Sigmoid colon (tissue), 7 donors: ENCODE measurements at places on chromosomes 6 and 20.
A peak's percentile ranks its signal among the peaks of the same experiment; 100 is the strongest.

DNA sequence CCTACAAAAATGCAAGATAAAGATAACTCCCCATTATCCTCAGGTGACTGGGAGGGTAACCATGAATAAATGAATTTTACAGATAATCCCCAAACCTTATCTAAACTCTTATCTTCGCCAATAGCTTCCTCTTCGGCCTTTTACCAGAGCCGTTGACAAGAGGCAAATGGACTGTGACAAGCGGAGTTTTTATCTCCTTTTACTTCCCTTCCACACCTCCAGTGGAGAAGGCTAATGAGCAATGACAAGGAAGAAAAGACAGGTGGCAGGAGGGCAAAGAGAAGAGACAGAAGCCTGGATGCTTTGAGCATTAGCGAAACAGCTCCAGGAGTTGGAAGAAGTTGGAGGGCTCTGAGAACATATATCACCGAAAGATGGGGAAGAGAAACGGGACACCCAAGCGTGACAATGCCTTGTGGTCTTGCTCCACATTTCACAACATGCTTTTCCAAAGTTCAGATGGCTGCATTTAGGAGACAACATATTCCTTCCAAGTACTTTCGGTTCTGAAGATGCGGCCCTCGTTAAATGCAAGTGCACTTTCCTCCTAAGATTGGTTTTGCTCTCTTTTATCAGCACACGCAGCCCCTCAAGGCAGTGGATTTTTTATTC lies 69.2 kb downstream of the PRDM1 start:
- DNase-seq, result no peak

DNA sequence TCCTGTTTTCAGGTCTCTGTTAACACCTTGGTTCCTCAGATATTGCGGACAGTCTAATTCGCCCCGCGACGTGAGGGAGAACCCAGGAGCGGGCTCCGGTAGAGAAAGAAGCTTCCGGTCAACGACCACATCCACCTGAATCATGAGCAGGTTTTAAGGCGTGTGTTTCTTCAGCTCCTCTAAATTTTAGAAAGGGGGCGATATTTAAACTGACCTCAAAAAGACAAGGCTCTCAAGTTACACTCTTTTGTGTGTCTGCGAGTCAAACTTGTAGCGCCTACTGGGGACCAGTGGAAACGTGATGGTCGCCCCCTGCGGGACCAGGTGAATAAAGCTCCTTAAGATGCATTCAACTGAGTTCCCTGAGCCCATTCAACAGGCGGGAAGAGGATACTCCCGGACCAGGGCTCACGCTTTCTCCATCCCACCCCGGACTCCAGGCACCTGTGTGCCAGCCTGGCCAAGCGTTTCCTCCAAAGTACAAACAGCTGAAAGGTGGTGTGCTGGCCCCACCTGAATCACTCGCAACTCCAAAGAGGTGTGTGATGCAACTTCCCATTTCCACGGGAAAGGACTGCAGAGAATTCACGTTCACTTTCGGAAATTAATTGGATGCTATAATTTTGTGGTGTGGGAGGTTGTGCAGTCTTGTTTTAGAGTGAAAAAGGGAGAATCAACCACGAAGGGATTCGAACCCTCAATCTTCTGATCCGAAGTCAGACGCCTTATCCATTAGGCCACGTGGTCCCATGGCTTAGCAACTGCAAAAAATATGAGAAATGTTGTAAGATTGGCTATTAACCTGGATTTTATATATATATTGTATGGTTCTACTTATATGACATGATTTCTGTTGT lies 17.0 kb downstream of the GPX5 start:
- DNase-seq, result no peak

GRCh38 chr20:60238992-60239660 lies 280.9 kb downstream of the CDH26 start:
- no peak for DNase-seq

DNA sequence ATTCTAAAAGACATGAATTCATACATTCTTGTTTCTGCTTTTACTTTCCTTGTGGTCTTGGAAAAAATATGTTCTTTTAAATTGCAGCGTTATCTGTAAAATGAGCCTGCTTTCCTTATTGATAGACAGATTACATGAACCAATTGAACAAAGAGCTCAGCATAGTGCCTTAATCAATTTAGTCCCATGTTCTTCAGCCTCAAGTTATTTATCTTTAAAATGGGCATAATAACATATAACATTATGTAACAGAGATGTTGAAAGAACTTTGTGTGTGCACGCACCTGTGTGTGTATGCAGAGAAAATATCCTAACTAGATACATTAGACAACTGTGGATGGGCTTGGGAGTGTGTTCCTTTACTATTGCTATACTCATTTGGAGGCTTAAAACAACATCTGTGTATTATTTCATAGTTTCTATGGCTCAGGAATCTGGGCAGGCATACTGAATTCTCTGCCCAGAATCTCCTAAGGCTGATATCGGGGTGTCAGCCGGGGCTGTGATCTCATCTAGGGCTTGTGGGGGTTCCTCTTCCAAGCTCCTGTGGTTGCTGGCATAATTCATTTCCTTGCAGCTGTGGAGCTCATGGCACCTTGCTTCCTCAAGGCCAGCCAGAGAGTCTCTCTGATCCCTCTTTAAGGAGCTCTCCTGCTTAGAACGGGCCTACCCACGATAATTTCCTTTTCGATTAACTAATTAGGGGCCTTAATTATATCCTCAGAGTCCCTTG lies 194.1 kb downstream of the ARID1B start:
- DNase-seq, result no peak

GRCh38 chr20:20412750-20413149 lies 44.8 kb downstream of the INSM1 start:
- DNase-seq, result no peak

DNA sequence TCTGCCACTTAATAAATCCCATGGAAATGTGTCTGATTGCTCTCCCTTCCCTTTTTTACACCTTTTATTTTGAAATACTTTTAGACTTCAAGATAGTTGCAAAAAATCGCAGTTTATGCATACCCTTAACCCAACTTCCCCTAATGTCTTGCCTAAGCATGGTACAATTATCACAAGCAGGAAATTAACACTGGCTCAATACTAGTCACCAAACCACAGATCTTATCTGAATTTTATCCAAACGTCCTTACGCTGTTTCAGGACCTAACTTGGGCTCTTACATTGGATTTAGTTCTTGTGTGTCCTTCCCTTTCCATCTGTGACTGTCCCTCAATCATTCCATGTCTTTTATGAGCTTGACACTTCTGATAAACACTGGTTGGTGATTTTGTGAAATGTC lies 146.3 kb downstream of the ZNF217 start:
- DNase-seq, result no peak

DNA sequence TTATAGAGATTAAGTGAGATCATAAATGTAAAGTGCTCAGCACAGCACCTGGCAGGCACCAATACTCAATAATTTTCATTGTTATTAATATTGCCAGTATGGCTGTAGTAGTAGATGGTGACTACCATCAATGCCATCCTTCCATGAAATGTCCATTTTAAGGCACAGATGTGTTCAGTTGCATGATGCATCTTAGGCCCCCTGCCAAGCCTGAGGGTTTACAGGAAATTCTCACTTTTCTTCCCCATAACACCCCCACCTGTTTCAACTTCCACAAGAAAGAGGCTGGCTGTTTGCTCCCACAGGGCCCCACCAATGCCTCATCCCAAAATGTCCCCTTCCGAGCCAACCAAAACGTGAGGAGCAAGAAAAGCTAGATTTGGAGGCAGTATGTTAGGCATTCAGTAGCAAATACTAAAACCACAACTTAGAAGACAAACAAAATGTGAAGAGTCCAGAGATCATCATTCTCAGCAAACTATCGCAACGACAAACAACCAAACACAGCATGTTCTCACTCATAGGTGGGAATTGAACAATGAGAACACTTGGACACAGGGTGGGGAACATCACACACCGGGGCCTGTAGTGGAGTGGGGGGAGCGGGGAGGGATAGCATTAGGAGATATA lies 110.6 kb upstream of the NHSL1 start:
- DNase-seq, result no peak

GRCh38 chr20:821046-821730 lies 12.3 kb upstream of the FAM110A start:
- DNase-seq, result no peak

- no peak for DNase-seq
Observed at GRCh38 chr6:16670617-16671051, 90.6 kb downstream of the ATXN1 start.

GRCh38 chr6:16511040-16511660 lies 250.1 kb downstream of the ATXN1 start:
- no peak for DNase-seq

DNA sequence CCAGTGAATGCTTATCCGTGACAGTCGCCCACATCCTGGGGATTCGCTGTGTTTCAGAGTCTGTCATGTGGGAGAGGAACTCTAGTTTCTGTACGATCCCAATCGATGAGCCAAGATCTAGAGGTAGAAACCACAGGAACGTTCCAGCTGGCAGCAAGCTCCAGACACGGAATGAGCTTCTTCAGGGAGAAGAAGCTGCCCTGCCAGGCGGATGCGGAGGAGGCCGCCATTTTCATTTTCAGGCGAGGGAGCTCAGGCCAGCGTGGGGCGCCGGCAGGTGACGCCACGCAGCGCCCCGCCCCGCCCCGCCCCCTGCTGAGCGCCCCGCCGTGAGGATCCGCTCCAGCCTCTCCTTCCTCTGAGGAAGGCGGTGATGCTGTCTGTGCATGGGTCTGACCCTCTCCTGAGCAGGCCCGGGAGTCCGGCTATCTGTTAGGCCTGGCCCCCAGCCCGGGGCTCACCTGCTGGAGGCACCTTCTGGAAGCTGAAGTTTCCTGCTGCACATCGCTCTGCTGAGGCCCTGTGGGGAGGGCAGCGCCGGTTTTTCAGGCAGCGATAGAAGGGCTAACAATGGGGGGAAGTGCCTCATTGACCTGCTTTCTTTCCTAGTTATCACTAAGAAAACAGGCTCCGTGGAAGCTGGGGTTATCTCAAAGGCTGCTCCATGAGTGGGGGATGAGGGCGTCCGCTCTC lies 147.5 kb downstream of the ERMARD start:
- DNase-seq, result peak; percentile 61

DNA sequence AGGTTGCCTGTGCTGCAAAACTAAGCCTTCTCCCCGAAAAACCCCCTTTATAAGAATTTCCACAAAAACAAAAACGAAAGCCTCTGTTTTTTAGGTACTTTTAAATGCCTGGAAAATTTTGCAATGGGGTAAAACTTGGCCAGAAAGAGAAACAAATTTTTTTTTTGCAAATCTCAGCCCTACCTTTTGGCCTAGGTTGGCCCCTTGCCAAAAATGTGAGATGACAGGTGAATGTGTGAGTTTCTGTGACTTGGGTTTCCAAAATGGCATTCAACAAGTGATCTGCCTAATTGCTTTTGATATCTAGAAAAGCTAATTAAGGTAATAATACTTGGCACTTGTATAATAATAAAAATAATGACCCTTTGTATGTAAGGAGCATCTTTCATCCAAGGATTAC lies 48.4 kb downstream of the MAFB start:
- DNase-seq, result no peak

GRCh38 chr6:154230910-154231595 lies 125.5 kb downstream of the IPCEF1 start:
- DNase-seq, result no peak

- DNase-seq, result no peak
Observed at GRCh38 chr6:3594201-3594600, 137.4 kb upstream of the SLC22A23 start.

DNA sequence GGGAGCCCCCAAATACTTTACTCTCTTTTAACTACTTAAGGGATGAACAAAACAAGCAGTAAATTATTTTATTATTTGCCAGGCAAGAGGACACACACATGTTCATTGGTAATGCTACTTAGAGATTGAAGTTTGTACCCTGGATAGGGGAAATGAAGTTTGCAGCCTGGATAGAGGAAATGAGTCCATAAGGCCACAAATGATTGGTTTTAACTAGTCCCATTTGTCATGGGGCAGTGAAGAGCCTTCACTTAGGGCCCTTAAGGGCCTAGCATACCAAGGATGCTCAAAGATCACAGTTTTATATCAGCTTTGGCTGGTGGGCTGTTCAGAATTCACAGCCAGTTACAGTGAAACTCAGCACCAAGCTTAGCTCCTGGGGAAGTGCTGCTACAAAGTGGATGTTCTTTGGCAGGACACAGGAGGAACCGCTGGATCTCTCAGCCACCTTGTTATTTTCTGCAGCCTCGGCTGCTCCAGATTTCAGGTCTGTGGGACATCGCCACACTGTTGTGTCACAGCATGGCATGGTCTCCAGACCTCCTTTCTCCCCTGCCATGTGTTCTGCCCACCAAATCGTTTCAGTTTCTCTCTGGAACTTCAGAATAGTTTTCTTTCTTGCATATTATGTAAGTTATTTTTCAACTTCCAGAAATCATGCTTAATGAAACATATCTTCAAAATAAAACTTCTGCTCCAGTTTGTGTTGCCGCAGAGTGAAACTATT lies 41.8 kb downstream of the NCOA7 start:
- no peak for DNase-seq

GRCh38 chr6:118869350-118869749 lies 24.6 kb upstream of the ASF1A start:
- no peak for DNase-seq

DNA sequence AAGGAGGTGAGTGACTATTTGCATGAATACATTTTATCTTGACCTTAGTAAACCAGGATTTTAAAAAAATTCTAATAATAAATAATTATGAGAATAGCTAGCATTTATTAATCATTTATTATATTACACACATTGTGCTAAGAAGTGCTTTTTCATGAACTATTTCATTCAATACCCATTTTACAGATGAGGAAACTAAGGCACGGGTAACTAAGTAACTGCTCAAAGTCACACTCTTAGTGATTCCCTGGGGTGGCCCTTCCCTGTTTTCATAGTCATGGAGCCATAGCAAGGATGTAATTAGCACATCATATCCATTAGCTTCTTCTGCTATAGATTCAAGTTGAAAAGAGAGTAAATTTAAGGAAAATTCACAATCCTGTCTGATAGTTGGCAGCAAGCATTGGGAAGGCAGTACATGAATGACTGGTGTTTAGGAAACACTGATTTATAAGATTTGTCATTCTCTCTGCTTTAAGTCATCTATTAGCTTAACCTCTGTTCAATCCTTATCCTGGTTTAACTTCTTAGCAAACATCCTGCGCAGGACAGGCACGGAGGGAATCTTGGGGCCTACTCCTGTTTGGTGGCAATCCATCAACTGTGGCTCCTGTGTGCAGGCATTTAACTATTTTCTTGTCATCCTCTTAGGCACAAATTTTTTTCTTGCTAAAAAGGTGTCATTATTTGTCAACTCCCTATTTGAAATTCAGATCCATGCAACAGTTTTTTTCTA lies 68.3 kb downstream of the RIN2 start:
- no peak for DNase-seq
